Activated CD8-positive, alpha-beta memory T cell treated with anti-CD3 and anti-CD28 coated beads, Interleukin-2, amount 50 U/mL, for 48 hours (primary cell): ENCODE measurements at places on chromosomes 13 and 19.

DNA sequence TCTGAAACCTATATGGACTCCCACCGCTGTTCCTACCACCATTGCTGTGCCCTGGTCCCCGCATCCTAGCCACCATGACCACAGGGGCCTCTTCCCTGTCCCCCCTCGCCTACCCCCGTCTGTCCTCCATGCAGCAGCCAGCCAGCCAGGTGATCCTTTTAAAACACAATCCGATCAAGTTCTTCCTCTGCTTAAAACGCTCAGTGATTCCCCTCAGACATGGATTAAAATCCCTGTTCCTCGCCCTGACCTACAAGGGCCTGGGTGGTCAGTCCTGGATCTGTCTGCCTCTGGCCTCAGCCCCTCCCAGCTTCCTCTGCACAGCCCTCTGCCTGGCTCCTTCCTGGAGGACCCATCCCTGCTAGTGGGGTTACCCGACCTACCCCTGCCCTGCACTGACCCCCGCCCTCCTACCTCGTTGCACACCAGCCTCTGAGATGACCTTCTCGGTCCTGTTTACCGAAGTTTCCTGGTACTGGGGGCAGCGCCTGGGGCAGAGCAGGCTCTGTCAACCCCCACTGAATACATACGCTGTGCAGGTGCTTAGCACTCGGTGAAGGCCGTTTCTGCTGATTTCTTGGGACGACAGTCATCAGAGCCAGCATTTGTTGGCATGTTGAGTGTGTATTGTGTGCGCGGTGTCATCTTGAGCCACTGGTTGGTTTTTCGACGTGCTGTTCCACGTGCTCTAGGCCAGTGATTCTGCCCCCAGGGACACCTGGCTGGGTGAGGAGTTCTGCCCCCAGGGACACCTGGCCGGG, 14.7 kb upstream of the LENG8 start:
- DNase-seq, result no peak

GRCh38 chr13:84896128-84896527, 903.1 kb downstream of the SLITRK6 start:
- peak; percentile 50 for DNase-seq

DNA sequence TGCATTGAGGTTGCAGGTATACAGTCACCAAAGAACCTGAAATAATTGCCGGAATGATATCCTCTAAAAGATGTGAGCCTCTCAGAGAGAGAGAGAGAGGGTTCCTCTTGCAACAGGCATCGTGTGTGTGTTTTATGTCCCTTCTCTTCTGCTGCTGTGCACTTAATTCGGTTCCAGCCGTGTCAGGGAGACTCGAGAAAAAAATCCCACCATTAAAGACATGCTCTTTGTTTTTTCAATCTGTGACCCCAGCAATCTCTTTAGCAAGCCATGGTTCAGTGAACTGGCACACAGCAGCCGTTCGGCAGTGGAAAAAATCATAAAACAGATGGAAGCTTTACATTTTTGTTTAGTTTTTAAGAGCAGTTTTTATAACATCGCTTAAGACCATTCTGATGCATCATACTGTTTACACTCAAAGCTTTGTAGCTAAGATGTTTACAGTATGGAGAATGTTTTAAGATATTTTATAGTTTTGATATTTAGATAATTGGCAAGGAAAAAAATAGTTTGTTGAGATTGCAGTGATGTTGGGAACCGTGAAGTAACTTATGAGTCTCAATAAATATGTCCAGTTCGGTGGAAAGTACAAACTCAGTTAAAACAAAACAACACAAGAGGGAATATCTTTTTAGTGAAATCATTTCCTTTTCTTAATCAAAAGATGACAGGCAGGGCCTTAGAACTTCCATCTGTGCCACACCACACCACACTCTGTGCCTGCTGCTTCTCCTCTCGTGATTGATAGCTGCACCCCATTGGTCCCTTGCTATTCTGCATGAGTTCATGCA, 31.2 kb upstream of the ZNF536 start:
- no peak for DNase-seq

DNA sequence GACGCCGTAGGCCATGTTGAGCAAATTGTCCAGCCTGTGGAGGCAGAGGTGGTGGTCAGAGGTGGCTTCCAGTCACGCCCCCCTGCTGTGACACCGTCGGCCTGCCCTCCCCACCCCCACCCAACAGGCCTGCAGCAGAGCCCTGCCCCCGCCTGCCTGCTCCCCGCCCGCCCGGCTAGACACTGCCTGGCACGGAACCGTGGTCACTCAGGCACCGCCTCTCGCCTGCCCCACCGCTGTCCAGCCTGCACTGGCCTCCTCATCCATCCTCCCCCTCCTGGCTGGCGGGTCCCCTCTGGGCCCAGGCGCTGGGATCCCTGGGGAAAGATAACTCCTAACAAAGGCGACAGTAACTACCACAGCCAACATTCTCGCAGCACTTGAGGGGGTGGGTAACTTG, 21.7 kb downstream of the PRKCSH start:
- no peak for DNase-seq

GRCh38 chr13:43251961-43252360, 228.6 kb downstream of the DNAJC15 start:
- DNase-seq, result no peak

DNA sequence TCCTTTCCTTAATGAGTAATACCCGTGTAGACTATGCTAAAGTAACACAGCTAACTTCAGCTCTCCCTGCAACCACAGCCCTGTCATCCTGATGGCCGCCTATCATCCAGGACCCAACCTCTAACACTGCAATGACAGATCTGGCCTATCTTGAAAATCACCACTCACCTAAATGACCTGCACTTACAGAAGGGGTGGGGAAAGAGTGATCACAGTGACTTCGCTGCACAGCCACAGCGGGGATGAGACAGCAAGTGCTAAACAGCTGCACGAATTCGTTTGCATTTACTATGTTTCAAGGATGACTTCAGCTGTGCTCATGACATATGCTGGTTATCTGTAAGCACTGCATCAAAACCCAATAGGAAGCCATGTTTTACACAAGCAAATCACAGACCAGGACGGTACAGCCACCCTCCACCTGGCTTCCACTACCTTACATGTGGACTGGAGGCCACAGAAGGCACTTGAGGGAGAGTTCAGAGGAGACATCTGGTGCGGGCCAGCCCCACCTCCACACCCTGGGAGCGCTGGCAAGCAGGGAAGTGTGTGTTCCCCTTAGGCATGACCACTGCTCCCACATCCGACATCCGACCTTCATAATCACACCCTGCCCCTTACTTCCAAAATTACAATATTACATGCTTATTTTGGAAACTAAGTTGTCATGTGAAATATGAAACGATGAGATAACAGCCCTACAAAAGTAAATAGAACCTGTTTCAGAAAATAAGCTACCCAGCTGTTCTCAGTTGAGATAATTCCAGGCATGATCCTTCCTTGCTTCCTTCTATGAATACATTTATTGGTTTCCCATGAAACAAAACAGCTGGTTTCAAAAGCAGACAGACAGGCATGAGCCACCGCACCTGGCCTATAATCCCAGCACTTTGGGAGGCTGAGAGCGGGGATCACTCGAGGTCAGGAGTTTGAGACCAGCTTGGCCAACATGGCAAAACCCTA, 95.7 kb downstream of the STK24 start:
- peak; percentile 61 for DNase-seq

DNA sequence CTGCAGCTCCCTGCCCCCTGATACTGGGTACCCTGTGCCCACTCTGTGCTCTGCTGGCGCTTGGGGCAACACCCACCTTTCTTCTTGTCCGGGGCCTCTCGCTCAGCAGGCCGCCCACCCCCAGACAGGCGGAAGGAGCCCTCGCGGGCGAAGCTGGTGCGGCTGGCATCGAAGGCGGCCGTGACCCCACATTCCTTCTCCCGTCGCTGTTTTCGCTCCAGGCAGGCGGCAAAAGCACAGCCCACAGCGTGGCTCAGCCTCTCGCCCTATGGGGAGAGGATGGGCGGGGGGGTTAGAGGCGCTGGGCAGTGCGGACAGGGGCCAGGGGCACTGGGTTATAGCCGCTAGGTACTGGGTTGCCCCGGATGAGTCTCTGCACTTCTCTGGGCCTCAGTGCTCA, 13.3 kb downstream of the NUMBL start:
- DNase-seq, result no peak

DNA sequence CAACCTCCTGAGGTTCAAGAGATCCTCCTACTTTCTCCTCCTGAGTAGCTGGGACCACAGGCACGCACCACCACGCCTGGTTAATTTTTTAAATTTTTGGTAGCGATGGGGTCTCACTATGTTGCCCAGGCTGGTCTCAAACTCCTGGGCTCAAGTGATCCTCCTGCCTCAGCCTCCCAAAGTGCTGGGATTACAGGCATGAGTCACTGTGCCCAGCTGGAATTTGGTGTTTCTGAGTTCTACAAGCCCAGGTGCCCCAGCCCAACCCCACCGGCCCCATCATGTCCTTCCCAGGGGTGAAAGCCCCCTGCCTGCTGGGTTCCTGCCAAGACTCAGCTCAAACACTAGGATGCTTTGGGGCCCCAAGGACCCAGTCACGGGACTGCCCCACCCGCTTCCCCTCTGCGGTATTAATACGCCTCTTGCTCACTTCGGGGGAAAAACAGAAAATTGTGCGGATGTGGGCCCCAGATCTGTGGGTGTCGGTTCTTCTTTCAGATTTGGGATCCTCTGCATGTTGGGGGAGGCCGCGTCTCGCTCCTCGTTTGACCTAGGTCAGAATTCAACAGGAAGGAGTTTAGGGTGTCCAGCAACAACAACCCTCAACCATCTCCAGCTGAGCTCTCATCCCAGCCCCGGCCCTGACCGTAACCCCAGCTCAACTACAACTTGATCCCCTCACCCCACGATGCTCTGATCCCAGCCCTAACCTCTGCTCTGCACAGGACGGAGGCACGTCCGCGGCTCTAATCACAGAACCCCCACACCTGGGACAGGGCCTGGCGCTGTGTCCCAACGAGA, 3.7 kb upstream of the FCER2 start:
- peak; percentile 81 for DNase-seq

DNA sequence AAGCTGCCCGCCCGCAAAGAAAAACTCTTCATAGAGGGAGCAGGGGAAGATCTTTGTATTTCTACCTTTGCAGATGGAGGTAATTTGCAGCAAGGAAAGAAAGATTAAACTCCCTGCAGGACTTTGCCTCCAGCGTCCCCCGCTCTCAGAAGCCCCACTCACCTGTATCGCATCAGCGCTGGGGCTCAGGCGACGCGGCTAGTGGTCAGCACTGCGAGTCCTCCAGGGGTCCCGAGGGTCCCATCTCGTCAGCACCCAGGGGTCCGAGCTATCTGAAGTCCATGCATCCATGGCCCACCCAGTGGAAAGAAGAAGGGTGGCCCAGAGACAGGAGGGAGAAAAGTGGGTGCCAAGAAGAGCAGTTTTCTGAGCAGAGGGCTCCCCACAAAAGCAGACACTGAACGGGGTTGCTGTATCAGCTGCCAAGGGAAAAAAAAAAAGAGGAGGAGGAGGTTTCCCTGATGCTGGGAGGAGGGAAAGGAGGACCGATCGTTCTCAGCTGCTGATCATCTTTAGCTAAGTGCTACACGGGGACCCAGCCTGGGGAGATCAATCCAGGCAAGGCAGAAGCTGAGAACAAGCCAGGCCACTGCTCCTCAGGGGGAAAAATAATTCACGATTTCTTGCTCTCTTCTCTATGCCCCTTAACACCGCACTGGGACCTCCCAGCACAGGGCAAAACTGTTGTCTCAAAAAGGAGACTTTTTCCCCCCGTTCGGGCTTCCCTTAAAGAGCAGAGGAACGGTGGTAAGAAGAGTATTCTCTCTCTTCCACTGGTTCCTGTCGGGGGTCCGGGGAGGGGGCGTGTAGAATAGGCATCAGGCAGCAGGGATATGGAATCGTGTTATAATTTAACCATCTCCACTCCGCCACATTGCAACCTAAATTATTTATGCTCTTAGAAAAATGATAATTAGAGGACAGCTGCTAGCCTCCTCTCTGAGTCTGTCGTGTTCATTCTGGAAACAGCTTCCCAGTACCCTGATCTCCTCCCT, 117.7 kb upstream of the CACNA1A start:
- no peak for DNase-seq

- DNase-seq, result no peak
These were observed 754 bp downstream of the RNF6 start for GRCh38 chr13:26221399-26221720.

DNA sequence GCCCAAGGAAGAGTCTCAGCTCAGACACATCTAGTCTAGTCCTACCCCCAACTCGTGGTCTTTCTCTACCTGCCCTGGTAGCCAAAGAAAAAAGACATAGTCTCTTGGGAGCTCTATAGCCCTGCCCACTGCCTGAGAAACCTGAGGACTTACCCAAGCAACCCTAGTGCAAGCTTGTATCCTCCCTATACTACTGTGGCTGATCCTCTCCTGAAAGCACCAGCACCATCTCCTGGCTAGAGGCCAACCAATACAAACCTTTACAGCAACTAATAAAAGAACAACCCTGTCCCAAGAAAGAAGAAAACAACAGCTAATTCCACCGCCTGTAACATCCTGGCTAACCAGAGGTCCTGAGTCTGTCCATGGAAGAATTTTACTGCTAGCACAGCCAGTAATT, 532.4 kb downstream of the SLITRK6 start:
- DNase-seq, result no peak

DNA sequence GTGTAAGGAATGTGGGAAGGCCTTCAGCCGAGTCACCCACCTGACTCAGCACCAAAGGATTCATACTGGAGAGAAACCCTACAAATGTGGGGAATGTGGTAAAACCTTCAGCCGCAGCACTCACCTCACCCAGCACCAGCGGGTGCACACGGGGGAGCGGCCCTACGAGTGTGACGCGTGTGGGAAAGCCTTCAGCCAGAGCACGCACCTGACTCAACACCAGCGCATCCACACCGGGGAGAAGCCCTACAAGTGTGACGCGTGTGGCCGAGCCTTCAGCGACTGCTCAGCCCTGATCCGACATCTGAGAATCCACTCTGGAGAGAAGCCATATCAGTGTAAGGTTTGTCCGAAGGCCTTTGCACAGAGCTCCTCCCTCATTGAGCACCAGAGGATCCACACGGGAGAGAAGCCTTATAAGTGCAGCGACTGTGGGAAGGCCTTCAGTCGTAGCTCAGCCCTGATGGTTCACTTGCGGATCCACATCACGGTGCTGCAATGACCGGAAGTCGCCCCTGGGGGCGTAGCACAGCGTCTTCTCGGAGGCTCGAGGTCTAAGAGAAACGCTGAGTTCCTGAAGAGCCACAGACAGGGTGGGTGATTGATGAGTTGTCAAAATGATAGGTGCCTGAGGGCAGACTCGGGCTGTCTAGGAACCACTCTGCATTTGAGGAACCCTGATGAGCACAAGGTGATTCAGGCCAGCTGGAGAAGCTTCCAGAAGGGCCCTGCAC, 12.2 kb downstream of the ZSCAN22 start:
- DNase-seq, result no peak

- no peak for DNase-seq
These were observed 23.9 kb upstream of the CEBPG start for GRCh38 chr19:33349319-33350289.

DNA sequence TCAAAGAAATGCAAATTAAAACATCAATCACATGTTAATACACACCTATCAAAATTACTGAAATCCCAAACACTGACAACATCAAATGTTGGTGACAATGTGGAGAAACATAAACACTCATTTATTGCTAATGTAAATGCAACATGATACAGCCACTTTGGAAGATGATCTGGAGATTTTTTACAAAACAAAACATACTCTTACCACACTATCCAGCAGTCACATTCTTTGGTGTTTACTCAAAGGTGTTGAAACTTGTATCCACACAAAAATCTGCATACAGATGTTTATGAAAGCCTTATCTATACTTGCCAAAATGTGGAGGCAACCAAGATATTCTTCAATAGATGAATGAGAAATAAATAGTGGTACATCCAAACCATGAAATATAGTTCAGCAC, 1219.5 kb upstream of the PCDH20 start:
- no peak for DNase-seq
